Mononuclear cell (primary cell): ENCODE measurements at places on chromosomes 11 and 22. TPM values are rescaled to one million over a fixed set of nuclear protein-coding genes. Genes with fewer than 3 reads are reported as not detected.

The OR5AN1 gene
- total RNA-seq, result 0.10 TPM

The MUC6 gene
- total RNA-seq, result under 0.01 TPM

The KDELR3 gene
- not detected for total RNA-seq

The ADAMTS8 gene
- total RNA-seq, result not detected

The LMO2 gene
- total RNA-seq, result 28.4 TPM

The PTGDR2 gene
- total RNA-seq, result 0.52 TPM

The CNTF gene
- total RNA-seq, result 7.8 TPM

The HPX gene
- 0.31 TPM for total RNA-seq

The CLMP gene
- total RNA-seq, result 0.10 TPM

The SCUBE2 gene
- total RNA-seq, result not detected

The FAM227A gene
- total RNA-seq, result not detected

The NARS2 gene
- 7.8 TPM for total RNA-seq

The NDUFS3 gene
- total RNA-seq, result 35.3 TPM

The PDE2A gene
- total RNA-seq, result 3.7 TPM

The MRGPRX4 gene
- not detected for total RNA-seq

The PLEKHB1 gene
- total RNA-seq, result 15.3 TPM

The KRTAP5-11 gene
- total RNA-seq, result not detected

The MPZL2 gene
- 1.5 TPM for total RNA-seq

The FGF3 gene
- not detected for total RNA-seq

The INSC gene
- total RNA-seq, result 0.10 TPM
